ENCODE measurements at places on chromosomes 4 and X. TPM values are rescaled to one million over a fixed set of nuclear protein-coding genes. Genes with fewer than 3 reads are reported as not detected.

The ASB12 gene
- 0.38 TPM for total RNA-seq

The SCML2 gene
- 1.0 TPM for total RNA-seq

GRCh38 chr4:176125063-176125462 is 59.4 kb downstream of the WDR17 start:
- DNase-seq = no peak

- DNase-seq = no peak
These were observed 1.4 kb downstream of the SEPSECS start for GRCh38 chr4:25158817-25159216.

DNA sequence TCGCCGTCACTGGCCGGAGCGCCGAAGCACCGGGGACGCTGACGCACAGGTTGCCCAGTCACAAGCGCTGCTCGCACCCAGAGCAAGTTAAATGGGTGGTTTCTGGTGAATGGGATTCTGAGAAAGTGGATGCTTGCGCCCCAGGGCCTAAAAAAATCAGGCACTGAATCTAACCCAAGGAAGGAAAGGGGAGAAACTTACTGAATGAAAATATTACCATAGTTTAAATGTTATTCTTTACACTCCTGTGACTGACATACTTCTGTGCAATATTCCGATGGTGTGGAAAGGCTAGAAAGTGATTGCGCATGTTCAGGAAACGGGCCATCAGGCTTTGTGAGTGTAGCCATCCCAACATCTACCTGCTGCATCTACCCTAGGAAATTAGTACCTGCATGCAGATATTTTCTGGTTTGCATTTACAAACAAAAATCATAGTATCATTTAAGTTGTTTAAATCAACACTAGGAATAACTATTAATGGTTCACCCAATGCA is 838 bp upstream of the ABCG2 start:
- DNase-seq = no peak

DNA sequence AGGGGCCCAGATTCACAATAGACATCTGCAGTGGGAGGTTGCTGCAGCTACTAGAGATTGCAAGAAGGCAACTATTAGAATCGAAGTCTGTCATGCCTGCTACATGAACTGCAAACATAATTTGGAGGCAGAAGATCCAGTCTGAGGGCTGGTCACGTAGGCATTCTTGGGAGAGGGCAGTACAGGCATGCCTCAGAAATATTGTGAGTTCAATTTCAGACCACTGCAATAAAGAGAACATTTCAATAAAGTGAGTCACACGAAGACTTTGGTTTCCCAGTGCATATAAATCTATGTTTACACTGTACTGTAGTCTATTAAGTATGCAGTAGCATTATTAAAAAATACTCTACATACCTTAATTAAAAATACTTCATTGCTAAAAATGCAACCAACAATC is 585.8 kb upstream of the FAT1 start:
- no peak for DNase-seq
